Activated effector memory CD4-positive, alpha-beta T cell treated with Interleukin-2 at 50 U/mL for 16 hours (primary cell): ENCODE measurements at places on chromosomes 13 and 19.

GRCh38 chr13:37889102-37889501 is 19.5 kb upstream of the TRPC4 start:
- no peak for DNase-seq

GRCh38 chr19:17751103-17751911 is at the start of gene FCHO1:
Gene FCHO1 (plus strand): TSS chr19:17751477. CDS start chr19:17755165, 3,688 bp downstream.
- DNase-seq = peak; percentile 86

GRCh38 chr13:110306340-110306959 is 507 bp downstream of the COL4A1 start:
- no peak for DNase-seq

DNA sequence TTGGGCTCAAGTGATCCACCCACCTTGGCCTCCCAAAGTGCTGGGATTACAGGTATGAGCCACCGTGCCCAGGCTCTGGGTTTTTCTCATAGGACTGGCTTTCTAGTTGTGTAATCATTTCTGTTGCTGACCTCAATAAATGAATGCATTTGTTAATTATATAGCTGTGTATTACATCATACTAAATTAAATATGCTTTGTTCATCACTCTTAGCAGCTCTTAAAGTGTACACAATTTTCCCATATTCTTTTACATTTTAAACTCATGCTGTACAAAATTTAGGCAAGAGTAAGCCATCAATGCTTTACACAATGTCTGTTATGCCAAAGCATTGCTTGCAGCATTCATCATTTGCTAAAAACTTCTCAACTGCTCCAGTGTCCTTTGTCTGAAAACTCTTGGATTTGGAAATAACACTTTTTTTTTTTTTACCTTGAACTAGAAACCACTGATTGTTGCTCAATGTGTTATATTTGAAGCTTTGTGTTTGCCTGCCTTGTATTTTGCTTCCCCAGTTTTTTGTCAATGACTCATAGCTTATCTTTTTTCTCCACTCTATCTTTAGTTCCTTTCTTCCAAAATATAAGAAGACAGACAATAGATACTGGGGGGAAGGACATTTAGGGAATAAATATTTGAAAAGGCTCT is 31.4 kb downstream of the CCDC122 start:
- no peak for DNase-seq

DNA sequence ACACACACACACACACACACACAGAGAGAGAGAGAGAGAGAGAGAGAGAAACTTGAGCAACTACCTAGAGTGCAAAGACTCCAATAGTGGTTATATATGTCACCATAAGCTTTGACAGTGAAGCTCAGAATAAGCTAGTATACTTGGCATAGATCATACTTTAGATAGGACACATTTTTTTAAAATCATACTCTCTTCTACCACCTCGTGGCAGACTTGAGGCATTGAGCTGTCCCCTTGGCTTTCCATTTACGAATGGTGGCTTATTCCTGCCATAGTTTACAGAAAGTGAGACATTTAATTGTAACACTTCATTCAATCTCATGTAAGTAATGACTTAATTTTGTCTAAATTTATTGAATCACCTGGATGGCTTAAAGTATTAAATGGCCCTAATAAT is 108.2 kb downstream of the EDNRB start:
- no peak for DNase-seq

- DNase-seq = peak; percentile 10
These were observed 20.6 kb upstream of the USP29 start for GRCh38 chr19:57099199-57099661.

- DNase-seq = no peak
These were observed 5.2 kb downstream of the UBXN6 start for GRCh38 chr19:4452230-4452990.

DNA sequence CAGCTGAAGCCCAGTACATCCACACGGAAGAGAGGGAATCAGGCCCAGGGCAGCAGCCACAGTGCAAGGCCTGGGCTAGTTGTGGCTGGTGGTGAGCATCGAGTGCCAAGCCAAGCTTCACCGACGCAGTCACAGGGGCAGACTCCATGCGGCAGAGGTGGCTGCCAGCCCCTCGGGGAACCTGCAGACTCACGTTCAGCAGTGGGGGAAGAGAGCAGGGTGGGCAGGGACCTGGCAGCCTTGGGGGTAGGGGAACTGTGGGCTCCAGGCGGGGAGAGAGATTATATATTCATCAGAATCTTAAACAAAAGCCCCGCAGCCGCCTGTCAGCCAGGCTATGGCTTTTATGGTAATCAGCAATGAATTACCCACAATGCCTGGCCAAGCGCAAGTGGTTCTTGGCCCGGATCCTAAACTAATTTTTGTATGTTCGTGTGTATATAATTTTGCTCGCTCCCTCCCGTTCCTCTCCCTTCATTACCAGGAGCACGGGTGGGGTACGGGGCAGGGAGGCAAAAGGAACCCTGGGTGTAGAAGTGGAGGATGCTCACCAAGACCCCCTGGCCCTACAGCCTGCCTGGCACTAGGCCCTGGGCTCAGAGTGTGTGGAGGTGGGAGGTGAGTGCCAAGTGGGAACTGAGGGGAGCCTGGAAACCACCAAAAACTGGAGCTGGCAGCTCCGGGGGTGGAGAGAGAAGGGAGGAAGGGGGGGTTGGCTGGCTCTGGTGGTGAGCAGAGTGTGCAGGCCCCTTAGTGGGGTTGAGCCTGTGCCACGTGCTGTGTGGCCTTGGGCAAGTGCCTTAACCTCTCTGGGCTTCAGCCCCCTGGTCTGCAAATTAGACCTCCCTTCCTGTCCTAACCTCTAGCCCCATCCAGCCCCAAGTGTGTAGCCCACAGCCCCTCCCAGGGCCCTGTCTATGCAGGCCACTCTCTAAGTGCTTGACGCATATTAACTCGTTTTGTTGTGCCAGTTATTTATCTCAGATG is 31.9 kb downstream of the PTPRS start:
- DNase-seq = no peak

DNA sequence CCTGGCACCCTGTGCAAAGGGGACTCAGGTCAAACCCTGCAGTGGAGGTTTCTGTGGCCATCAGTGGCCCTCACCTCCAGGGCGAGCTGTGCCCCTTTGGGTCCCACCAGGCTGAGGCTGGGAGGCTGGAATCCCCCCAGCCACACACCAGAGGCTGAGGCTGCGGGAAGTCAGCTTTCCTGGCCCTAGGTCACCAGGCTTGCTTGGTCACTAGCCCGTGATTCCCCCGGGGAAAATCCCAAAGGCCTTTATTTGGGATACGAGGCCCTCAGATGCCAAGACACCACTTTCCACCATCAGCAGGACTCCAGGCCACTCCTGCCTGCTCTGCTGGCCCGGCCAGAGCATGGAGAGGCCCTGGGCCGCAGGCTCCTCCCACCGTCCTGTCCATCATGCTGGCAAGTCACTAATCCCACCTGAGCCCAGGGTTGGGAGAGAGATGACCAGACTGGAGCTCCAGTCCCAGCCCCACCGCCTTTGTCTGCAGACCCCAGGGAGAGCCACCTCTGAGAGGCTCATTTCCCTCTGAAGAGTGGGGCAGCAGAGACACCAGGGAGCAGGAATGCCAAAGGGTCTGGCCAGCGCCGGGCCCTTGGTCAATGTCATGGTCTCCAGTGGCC is 4.7 kb downstream of the NKPD1 start:
- no peak for DNase-seq

DNA sequence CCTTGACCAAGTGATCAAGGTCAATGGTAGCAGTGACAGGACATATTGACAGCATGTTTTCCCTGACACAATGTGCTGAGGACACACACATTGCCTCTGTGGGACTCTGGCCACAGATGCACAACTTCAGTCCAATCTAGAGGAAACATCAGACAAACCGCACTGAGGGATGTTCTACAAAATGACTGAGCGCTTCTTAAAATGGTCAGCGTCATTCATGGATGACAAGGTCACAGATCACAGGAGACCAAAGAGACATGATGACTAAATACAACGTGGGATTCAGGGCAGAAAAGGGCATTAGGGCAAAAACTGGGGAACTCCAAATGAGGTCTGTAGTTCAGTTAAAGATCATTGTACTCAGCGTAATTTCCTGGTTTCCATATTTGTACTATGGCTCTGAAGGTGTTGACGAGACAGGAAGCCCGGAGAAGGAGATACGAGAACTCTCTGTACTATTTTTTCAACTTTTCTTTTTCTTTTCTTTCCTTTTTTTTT is 20.6 kb downstream of the PBX4 start:
- DNase-seq = peak; percentile 18

DNA sequence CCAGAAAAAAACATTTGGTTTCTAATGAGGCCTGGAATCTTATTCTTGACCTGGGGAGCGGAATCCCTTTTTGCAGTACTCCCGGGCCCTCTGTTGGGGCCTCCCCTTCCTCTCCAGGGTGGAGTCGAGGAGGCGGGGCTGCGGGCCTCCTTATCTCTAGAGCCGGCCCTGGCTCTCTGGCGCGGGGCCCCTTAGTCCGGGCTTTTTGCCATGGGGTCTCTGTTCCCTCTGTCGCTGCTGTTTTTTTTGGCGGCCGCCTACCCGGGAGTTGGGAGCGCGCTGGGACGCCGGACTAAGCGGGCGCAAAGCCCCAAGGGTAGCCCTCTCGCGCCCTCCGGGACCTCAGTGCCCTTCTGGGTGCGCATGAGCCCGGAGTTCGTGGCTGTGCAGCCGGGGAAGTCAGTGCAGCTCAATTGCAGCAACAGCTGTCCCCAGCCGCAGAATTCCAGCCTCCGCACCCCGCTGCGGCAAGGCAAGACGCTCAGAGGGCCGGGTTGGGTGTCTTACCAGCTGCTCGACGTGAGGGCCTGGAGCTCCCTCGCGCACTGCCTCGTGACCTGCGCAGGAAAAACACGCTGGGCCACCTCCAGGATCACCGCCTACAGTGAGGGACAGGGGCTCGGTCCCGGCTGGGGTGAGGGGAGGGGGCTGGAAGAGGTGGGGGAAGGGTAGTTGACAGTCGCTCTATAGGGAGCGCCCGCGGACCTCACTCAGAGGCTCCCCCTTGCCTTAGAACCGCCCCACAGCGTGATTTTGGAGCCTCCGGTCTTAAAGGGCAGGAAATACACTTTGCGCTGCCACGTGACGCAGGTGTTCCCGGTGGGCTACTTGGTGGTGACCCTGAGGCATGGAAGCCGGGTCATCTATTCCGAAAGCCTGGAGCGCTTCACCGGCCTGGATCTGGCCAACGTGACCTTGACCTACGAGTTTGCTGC is at the start of gene ICAM4:
Gene ICAM4, plus strand, starts transcription at position 153 of the 935 bp plus-strand sequence. Its CDS starts 58 bp downstream, at position 211.
- DNase-seq = no peak

- DNase-seq = no peak
These were observed at the start of gene APC2 for GRCh38 chr19:1449467-1450442. Gene APC2 (plus strand): TSS chr19:1450121. CDS start chr19:1453002, 2,881 bp downstream.

- DNase-seq = no peak
These were observed 21.3 kb downstream of the NKPD1 start for GRCh38 chr19:45139286-45140143.

- no peak for DNase-seq
These were observed 1.8 kb upstream of the NOVA2 start for GRCh38 chr19:45975306-45976070.

DNA sequence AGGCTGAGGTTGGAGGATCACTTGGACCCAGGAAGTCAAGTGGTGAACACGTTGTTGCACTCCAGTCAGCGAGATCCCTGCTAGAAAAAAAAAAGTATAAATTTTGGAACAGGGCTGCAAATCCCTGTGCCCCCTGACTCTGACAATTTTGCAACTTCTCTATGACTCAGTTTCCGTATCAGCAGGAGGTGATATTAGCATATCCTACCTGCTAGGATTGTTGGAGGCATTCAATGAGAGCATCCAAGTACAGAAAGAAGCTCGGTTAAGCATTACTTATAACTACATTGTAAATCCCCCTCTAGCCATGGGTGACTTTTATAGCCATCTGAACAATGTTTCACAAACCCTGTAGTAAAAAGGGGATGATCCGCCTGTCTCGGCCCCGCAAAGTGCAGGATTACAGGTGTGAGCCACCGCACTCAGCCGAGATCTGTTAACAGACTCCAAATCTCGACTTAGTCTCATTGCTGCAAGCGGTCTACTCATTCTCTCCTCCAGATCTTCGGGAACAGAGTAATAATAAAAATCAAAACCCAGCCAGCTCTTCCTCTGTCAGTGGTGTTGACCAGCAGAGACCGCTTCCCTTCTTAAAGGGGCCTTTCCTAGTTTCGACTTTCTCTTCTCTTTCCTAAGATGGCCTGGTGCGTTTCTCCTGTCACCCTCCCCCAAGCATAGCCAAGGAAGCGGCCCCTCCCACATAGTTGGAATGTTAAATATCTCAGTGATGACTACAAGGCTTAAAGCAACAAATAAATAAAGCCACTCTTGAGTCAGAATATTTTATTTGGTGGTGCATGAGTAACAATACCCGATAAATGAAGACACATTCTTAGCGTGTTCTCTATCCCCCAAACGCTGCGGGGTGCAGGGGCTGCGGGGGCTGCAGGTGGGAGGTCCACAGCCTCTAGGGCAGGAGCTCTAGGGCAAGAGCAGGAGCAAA is 10.3 kb upstream of the BICRA start:
- DNase-seq = no peak

- DNase-seq = no peak
These were observed 6.9 kb upstream of the LTBP4 start for GRCh38 chr19:40594255-40594654.

DNA sequence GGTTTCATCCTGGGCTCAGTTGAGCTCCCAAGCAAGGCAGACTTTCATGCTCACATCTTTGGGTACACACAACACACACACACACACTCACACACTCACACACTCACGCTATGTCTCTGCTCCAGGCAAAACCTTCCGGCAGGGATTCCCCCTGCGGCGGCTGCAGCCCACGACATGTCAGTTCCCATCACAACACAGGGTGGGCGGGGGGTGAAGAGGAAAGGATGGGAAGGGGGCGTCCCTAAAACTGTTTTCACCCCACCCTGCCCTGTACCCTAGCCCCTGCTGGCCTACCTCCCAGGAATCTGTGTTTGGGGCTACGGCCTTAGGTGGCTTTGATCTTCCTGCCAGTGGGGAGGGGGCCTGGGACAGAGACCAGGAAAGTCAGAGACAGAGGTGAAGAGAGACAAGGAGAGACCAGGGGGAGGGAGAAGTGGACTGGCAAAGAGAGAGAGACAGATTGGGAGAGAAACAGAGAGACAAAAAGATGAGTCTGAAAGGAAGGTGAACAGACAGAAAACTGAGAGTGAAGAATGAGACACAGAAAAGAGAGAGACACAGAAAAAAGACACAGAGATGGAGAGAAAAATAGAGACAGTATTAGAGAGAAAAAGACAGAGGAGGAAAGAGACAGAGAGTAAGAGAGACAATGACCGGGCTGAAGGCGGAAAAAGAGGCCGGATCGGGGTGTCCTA is 3.9 kb downstream of the LRFN1 start:
- DNase-seq = no peak

DNA sequence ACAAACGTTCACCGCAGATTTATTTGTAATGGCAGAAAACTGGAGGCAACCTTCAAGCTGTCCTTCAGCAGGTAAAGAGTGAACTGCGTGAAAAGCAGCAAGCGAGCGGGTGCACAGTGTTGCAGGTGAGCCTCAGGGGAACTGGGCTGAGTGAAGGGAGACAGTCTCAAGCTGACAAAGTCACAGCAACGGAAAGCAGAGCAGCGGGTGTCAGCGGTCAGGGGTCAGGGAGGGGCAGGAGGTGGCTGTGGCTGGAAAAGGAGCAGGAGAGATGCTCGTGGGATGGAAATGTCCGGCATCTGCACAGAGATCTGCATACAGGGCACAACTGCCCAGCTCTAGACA is 8.5 kb upstream of the RASA3 start:
- DNase-seq = peak; percentile 53

GRCh38 chr13:43354153-43354945 is 331.0 kb downstream of the DNAJC15 start:
- no peak for DNase-seq

GRCh38 chr13:99545979-99546378 is 44.7 kb downstream of the TM9SF2 start:
- DNase-seq = no peak
